Type B pancreatic cell (in vitro differentiated cells): ENCODE measurements at places on chromosomes 1 and 21.
A peak's percentile ranks its signal among the peaks of the same experiment; 100 is the strongest.

- DNase-seq = no peak
These were observed 62.1 kb downstream of the MATN1 start for GRCh38 chr1:30661311-30661710.

GRCh38 chr1:113742515-113742914 lies 16.8 kb downstream of the PHTF1 start:
- no peak for DNase-seq

- no peak for DNase-seq
These were observed 388.2 kb downstream of the PTPRU start for GRCh38 chr1:29624320-29625083.

GRCh38 chr1:54006508-54006907 lies 11.5 kb downstream of the LDLRAD1 start:
- DNase-seq = no peak

DNA sequence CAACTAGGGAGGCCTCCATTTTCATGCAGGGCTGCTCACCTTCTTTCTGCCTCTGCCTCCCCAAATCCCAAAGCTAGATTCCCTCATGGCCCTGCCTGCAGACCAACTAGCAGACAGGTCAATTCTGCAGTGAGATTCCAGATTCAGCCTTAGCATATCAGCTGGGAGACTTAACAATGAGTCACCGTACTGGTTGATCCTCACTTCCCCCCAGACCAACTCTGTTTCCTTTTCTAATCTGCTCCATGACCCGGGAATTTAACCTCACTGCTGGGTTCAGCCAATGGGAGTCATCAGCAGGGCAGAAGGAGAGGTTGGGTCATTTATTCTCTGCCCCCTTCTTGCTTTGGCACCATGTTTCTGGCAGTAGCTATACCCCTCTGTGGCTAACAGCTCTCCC lies 140.6 kb upstream of the GRIK3 start:
- DNase-seq = no peak

- DNase-seq = no peak
These were observed 61.7 kb downstream of the MDM4 start for GRCh38 chr1:204577794-204578478.

- DNase-seq = no peak
These were observed 51.1 kb downstream of the KCNH1 start for GRCh38 chr1:211082824-211083223.

DNA sequence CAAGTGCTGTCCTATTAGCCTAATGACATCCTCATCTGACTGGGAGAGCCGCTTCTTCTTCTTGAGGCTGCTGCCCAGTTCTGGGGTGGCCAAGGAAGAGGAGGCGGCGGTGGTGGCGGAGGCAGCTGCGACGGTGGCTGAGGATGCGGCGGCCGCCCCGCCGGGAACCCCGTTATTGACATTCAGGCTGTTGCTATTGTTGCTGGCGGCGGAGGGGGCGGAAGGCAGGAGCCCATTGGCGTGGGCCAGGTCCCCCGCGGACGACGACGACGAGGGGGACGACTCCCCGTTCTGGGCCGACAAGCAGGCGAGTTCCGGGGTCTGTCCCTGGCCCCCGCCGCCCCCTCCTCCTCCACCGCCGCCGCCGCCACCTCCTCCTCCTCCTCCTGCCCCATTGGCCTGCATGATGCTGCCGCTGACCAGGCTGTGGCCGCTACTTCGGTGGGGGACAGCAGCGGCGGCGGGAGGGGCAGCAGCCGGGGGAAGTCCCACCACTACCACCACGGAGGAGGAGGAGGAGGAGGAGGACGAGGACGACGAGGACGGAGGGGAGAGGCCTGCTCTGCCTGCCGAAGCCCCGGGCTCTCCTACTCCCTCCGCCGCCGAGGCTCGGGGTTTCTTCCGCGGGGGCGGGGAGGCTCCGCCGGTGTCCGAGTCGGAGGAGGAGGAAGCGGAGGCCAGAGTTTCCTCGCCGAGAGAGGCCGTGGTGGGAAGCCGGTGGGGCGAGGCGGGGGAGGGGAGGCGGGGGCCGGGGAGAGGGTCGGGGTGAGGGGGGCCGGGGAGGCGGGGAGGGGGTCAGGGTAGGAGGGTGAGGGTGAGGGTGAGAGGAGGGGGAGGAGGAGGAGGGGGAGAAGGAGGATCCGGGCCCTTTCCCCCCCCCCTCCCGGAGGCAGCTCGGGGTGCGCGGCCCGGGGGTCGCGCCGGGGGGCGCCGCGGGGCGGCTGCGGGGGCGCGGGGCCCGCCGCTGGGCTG lies 610 bp downstream of the WDR26 start:
- no peak for DNase-seq

GRCh38 chr1:151577173-151577572 lies 34.7 kb upstream of the SNX27 start:
- DNase-seq = no peak

DNA sequence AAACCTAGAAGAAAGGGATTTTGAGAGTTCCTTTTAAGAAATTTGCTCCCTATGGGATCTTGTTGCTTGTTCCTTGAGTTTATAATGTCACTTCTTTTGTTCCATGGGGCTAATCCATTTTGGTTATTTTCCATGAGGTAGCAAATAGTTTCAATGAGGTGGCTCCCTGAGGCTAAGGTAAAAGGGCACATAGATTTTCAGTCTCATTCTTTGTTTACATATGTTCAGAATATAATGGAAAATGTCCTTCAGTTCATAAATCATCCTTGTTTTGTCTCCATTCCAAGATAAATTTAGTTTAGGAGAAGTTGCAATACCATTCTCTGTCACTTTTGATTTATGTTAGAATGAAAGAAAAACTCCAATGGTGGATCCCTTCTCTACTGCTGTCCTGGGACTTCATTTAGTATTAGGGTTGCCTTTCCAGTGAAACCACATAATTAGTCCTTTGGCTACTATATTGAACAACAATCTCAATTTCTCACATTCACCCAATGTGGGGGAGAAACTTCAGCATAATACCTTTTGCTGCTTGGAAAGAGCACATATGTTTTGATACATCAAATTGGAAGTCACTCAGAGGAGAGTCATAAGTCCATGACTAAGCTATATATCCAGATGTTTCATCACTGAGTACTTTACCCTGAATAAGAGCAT lies 80.9 kb upstream of the ADAMTS5 start:
- DNase-seq = no peak

DNA sequence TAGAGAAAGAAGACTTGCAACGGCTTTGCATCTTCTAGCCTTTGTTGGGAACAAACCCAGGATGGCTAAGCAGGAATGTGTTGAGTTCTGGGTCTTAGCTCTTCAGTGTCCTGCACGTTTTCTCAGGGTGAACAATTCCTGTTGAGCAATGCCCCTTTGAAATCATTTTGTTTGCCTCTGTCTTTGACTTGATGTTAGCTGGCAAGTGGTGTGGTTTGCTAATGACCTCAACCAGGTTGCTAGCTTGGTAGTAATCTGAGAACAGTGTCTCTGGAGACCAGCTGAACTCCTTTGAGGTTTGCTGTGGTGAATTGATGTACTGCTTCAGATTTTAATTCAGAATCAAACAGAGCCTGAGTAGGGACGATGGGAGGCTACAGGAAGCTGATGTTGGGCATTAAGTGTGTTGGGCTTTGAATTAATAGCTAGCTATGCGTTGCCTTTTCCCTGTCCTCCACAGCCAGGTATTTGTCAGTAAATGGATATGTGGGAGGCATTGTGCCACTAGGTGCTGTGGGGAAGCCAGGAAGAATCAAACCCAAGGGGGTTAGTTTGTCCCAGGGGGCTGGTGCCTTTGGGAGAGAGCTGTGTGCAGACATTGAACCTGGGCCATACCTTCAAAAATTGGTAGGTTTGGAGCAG lies 23.3 kb upstream of the SRSF10 start:
- no peak for DNase-seq

DNA sequence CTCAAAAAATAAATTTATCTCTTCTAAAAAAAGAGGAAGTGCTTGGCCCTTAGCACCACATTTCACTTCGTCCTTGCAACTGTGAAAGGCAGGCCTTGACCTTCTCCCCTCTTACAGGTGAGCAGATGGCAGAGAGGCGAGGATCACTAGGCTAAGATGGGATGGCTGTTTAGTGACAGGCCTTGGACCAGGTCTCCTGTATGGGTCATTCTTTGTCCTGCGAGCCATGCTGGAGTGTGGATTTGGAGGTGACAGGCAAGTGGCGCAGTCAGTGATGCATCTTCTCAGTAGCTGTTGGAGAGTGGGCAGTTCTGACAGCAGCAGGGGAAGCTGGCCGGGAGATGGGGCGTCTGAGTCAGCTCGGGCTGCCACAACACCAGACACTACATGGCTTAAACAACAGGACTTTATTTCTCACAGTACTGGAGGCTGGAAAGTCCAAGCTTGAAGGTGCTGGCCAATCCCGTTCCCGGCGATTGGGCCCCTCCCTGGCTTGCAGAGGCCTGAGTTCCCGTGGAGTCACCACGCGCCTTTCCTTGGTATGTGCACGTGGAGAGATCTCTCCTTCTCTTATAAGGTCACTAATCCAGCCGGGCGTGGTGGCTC lies 16.5 kb downstream of the SLC27A3 start:
- DNase-seq = no peak

GRCh38 chr1:216535751-216536150 lies 112.5 kb upstream of the USH2A start:
- DNase-seq = no peak

DNA sequence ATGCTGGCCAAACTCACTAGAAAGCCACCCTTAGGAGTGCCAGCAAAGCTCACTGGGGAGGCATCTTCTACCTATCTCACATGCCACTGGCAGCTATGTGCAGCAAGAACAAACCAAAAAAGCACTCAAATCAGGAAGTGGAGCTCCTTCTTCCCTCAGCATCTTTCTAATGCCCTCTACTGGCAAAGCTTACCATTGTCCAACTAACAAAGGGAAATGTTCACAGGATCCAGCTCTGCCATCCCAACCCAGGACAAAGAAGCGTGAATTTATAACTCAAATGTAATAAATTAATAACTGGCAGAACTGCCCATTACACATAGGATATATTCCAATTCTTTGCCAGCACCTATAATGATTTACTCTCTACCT lies 38.9 kb downstream of the LEPR start:
- no peak for DNase-seq

DNA sequence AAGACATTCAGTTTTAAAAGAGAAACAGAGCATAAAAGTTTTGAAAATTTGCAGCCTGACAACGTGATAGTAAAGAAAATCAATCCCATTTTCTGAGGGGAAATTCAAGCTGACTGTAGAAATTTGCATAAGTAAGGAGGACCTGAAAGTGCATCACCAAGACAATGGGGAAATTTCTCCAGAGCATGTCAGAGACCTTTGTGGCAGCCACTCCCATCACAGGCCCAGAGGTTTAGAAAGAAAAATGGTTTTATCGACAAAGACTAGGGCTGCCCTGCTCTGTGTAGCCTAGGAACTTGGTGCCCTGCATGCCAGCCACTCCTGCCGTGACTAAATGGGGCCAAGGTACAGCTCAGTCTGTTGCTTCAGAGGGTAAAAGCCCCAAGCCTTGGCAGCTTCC lies 1640.2 kb upstream of the PRMT6 start:
- DNase-seq = no peak

DNA sequence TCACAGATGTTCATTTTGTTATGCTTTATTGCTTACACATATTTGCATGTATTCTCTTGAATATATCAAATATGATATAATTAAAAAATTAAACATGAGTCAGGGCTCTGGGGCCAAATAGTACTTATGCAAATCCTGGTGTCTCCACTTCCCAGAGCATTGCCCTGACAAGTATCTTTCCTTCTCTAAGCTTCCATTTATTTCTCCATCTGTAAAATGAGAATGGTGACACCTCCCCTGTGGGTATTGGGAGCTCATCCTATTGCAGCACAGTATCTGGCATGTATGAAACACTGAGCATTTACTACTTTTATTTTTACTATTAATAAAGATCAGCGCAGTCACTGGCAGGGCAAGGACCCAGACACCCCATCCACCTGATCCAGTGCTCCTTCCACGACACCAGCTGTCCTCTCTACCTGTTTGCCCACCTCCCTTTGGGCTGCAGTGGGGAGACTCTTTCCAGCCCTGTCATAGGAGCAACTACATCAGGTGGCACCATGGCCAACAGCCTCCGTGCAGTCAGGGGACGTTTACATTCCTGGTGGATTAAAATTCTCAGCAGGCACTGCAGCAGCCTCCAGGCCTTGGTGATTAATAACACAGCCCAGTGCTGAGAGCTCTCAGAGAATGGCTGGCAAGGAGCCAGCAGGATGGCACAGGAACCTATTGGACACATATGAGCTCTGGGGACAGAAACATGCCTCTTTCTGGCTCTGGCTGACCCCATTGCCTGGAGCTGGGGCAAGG lies 113.0 kb downstream of the DMRTB1 start:
- DNase-seq = peak; percentile 78

GRCh38 chr1:209692296-209692695 lies 12.3 kb upstream of the HSD11B1 start:
- DNase-seq = no peak

GRCh38 chr1:4379451-4380175 lies 274.8 kb upstream of the AJAP1 start:
- DNase-seq = no peak

DNA sequence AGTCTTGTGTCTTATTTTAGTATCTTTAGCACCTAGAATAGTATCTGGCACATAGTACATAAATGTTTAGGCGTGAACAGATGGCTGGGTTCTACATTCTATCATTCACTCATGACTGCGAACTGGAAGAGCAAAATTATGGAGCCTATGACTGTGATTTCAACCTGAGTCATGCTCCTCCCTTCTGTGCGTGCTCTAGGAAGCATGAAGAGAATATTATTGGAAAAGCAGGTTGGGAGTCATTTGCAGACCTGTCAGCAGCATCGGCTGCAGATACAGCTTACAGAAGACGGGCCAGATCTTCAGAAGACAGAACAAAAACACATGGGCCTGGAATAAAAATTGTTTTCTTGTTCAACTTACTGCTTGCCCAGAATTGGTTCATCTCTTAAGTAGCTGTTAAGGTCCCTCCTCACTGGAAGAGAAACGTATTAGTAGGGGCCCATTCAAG lies 344.0 kb upstream of the USP24 start:
- DNase-seq = no peak

- DNase-seq = no peak
These were observed 203.2 kb upstream of the SGIP1 start for GRCh38 chr1:66330722-66331141.

DNA sequence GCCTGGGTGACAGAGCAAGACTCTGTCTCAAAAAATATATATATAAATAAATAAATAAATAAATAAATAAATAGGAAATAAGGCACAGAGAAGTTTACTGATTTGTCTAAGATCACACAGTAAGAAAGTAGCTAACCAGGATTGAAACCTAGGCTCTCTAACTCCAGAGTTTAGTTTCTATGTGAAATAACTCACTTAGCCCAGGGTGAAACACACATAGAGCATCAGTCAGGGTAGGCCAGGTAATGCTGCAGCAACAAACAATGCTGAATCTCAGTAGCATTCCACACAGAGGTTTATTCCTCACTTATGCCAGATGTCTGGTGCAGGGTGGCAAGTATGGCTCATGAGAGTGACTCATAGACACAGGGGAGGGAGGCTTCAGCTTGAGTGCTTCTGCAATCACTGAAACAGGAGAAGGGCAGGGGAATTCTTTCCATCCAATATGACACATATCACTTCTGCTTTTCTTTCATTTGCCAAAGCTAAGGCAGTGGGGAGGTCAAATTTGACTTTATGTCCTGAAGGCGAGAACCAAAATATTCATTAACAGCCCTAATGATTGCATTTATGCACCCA lies 37.1 kb upstream of the KANK4 start:
- DNase-seq = no peak
